ENCODE measurements at places on chromosomes 12 and 14. TPM values are rescaled to one million over a fixed set of nuclear protein-coding genes. Genes with fewer than 3 reads are reported as not detected.

Gene KRT83
- not detected for total RNA-seq

Gene MYH6
- total RNA-seq: not detected

Gene PRR4
- total RNA-seq: 1.3 TPM

Gene EPYC
- total RNA-seq: not detected

Gene KLRB1
- total RNA-seq: not detected

DNA sequence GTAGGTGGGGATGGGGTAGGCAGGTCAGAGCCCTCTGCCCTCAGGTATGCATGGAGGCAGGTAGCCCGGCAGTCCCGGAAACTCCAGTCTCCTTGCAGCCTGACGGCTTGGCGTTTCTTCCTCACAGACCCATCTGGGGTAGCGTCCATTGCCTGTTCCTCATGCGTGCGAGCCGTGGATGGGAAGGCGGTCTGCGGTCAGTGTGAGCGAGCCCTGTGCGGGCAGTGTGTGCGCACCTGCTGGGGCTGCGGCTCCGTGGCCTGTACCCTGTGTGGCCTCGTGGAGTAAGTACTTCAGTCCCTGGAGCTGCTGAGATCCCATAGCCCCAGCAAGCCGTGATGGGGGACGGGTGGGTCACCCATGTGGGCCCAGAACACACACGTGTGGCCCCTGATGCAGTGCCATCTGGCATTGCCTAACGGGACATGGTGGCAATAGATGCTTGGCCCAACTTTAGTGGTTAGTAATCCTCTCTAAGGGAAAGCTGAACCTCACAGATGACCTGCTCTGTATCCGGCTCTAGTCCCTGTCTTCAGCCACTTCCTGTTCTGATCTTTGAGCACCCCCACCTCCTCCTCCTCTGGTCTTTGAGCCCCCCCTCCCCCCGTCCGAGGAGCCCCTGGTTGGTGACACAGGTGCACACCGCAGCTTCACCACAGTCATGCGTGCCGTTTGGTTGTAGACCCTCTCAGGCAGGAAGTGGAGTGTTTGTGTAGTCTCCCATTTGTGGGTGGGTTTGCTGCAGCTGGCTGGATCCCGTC is 3.7 kb downstream of the SIVA1 start:
- no peak for DNase-seq

- DNase-seq: no peak
Observed at GRCh38 chr12:64937452-64937851, 113.0 kb downstream of the TBC1D30 start.

DNA sequence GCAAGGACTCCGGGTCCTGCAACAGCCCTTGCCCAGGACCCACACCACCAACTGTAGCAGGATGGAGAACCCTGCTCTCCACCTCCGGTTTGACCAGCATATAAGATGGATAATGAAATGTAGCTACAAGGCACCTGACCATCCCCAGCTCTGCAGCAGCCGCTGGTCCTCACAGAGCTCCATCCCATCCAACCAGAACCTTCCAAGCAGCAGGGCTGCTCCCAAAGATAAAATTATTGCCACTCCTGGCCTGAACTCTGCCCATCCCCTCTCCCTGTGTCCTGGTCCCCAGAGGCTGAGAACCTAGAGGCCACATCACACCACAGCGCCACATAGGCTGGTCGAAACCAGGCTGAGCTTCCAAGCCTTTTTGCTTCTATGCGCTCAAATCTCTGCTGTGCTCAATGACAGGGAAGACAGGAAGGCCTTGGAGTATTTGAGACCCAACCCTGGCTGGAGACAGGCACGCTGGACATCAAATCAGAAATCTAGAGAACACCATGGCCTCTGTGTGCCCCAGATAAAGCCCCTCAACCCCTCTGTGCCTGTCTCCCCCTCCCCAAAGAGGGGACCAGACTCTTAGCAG is 4.2 kb downstream of the CDK2AP1 start:
- no peak for DNase-seq

GRCh38 chr14:63387711-63388110 is 69.0 kb upstream of the GPHB5 start:
- no peak for DNase-seq

- DNase-seq: peak; percentile 2
Observed at GRCh38 chr12:77679686-77680085, 151.0 kb upstream of the NAV3 start.

DNA sequence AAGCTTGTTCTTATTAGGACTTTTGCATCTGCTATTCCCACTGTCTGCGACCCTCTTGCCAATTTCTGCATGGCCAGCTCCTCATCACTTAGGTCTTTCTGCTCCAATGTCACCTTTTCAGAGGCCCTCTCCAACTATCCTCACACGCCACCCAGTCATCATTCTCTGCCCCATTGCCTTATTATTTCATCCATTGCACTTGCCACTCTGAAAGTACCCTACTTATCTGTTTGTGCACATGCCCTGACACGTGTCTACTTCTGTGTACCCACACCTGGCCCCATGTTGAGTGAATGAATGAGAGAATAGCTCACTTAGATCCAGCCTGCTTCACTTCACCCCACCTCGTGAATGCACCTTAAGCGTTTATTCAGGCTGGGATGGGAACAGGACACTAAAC is 218.7 kb upstream of the TBX3 start:
- no peak for DNase-seq

GRCh38 chr12:26401874-26402273 is 206.5 kb downstream of the SSPN start:
- DNase-seq: no peak

DNA sequence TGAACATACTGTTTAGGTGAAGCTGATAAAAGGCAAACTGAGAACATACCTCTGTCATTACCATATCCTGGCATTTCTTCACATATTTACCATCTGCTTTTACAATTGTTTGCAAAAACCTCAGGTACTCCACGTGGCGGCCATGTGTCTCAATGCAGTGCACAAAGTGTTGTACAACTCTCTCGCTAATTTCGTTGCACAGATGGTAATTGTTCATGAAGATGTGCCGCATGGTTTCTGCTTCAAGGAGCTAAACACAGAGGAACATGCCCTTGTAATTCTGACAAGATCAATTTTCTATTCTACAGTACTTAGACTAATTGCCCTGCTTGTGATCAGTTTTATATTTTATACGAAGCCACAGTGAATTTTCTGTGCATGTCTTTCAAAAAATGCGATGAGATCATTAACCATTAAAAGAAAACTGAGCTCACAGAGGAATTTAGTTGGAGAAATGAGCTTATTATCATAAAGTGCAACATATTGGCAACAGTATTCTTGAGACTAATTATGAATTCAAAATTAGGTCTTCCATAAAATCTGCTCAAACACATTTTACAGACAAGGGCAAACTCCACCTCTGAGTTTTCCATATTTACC is 233.8 kb downstream of the ITPR2 start:
- DNase-seq: no peak

- no peak for DNase-seq
Observed at GRCh38 chr12:100669922-100670321, 96.4 kb downstream of the GAS2L3 start.

DNA sequence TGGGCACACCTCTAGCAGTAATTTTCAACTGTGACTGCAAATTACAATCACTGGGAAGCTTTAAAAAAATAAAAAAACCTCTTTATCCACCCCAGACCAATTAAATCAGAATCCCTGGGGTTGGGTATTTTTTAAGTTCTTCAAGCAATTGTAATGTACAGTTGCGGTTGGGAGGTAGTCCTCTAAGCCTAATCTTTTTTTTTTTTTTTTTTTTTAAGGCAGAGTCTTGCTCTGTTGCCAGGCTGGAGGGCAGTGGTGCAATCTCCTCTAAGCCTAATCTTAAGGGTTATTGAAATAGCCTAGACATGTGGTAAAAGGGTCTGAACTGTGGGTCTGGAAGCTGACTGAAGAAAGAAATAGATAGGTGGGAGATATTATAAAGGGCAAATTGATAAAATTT is 230.5 kb downstream of the AKAP6 start:
- DNase-seq: no peak

DNA sequence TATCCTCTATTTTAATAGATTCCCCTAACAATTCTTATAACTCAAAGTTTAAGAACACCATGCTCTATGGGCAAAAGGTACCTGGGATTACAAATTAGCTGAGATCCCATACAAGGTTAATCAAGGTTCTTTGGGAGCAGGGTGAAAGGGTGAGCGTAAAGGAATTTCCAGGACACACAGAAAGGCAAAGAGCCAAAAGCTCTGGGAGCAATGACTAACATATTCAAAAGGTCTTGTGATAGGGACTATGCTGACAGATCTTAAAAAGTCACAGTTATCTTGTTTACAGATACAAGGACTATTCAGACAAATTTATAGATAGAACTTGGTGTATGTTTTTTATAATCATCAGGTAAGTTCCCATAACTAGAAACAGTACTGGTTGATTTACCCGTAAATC is 19.5 kb upstream of the PPFIBP1 start:
- peak; percentile 43 for DNase-seq

- no peak for DNase-seq
Observed at GRCh38 chr12:67469666-67470065, 178.9 kb upstream of the DYRK2 start.

DNA sequence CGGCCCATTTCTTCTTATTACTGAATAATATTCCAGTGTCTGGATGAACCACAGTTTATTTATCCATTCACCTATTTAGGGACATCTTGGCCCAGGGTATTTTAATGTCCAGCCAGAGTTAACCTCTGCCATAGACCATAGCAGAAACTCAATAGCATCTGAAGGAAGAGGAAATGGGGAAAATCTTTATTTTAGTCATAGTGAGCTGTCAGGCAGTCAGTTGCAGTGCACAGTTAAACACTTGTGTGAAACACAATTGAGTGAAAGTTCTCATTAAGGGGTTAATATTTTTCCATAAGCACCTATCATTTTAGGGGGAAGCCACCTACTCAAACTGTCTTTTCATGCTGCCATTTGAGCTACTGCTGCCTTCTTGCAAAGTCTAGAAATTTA is 197.3 kb upstream of the PPFIA2 start:
- no peak for DNase-seq

DNA sequence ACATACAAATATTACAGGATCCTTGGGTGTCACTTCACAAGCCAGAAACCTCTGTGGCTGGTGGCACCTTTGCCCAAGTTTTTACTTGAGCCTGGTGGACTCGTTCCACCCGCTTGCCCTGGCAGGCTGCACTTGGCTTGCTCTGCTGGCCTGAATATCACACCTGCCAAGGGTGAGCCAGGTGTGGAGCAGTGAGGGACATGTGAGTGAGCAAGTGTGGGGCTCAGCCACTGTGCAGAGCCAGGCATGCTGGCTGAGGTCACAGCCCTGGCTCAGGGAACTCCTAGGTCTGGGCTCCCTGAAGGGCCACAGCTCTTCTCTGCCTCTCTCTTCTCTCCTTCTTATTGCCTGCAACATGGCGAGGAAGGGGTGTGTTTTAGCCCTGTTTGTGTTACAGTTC is 82.0 kb downstream of the SLC16A7 start:
- no peak for DNase-seq

DNA sequence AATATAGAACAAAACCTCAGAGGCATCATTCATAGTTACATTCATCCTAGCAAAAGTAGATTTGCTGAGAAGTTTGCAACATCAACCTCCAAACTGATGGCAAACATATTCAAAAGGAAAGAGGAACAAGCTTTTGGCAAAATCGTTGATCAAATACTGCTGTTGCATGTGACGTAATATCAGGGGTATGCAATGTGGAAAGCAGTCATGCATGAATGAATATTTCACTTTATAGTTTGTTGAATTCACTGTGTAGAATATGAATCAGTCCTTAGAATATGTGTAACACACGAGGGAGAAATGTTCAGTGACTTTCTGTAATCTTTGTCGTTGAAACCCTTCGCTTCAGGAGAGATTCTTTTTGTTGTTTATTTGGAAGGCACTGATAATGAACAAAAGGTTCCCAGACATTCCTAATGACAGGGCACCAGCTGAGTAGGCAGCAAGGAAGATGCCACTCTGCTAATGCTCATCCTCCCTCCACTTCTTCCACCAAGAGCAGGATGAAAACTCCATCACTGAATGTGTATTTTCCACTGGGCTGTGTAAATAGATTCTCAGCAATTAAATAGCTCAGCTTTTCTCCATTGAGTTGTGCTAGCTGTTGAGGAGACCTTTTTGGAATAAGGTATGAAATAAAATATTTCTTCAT is 126.1 kb downstream of the PELI2 start:
- peak; percentile 52 for DNase-seq

DNA sequence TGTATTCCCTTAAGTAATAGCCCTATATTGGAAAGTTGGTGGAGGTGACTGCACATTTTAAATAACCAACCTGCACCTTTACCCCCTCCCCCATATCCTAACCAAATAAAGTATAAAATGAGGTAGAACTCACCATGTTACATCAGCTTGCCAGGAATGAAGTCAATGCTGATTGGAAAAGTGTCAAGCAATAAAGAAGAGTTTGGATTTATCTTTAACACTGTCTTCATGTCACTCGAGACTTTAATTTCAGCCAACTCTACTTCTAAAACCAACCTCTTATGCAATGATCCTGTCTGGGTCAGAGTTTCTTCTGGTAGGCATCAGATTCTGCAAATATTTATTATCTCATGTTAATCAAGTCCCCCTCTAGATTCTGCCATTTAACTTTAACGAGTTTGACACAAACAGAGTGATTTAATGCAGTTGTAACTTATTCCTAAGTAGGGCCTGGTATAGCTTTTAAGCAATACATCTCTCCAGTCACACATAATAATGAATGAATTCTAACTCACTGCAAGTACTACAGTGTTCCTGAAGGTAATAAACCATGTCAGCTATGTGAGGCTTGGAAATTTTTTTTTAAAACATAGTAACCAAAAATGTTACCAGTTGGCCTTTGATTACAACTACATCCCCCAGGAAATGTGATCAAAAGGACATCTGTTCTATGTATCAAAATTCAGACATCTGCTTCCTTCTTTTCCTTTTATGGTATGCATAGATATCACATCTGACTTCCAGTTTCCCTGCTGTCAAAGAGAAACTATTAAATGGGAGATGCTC is 98.7 kb downstream of the ERGIC2 start:
- peak; percentile 2 for DNase-seq

- DNase-seq: no peak
Observed at GRCh38 chr14:104509673-104510072, 69.9 kb upstream of the C14orf180 start.

DNA sequence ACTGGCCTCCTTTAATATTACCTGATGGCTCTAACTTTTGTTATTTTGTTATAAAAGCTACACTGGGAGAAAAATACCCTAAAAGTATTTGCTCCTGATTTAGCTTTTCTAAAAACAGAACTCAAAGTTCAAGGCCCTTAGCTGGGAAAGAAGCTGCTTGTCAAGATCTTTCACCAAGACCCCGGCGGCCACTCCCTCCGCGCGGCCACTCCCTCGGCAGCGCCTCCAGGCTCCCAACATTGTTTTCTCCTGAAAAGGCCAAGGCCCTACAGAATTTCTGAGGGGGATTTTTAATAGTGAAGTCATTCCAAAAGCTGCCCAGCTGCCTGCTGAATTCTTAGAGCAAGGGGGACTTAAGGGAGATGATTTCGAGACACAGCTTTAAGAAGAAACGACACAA is 96.4 kb downstream of the NTN4 start:
- no peak for DNase-seq

- no peak for DNase-seq
Observed at GRCh38 chr14:97070259-97070658, 273.1 kb downstream of the VRK1 start.

Measured in RPMI7951 (cell line).